Stimulated activated naive B cell treated with anti-CD40 and anti-IgM and Interleukin-4, amounts not matched to agents 10 μg/mL and 1 μg/mL and 100 μg/mL, for 72 hours (primary cell): ENCODE measurements at places on chromosomes 12 and 14.

GRCh38 chr14:51622376-51622775, 29.3 kb upstream of the FRMD6 start:
- no peak for DNase-seq

DNA sequence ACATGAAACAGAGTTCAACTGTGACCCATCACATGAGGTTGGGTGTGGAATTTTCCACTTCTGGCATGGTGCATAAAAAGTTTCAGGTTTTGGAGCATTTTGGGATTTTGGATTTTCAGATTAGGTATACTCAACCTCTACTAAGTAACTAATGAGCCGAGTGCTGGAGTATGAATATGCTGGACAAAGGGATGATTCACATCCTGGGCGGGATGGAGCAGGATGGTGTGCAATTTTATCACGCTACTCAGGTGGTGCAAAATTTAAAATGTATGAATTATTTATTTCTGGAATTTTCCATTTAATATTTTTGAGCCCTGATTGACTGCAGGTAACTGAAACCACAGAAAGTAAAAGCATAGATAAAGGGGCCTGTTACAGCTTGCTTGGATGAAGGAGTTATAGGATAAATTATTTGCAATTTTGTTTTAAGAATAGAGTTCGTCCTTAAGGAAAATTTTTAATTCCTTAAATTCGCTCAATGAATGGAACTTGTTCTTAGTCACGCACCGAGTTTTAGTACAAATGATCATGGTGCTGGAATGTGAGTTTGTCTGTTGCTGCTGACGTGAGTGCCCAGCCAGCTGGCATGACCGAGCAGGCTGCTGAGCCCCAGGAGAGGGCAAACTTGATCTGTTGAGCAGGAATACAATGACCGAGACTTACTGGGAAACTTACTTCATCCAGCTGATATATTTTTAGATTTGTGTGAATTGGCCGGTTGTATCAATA, 176.3 kb downstream of the ESR2 start:
- no peak for DNase-seq

- no peak for DNase-seq
These were observed 355.6 kb downstream of the LRIG3 start for GRCh38 chr12:58564721-58565120.

GRCh38 chr12:46553266-46553665, 180.7 kb upstream of the SLC38A2 start:
- DNase-seq, result no peak

- no peak for DNase-seq
These were observed 42.8 kb upstream of the SCN8A start for GRCh38 chr12:51548241-51548640.
